ENCODE measurements at places on chromosomes 4 and X.

DNA sequence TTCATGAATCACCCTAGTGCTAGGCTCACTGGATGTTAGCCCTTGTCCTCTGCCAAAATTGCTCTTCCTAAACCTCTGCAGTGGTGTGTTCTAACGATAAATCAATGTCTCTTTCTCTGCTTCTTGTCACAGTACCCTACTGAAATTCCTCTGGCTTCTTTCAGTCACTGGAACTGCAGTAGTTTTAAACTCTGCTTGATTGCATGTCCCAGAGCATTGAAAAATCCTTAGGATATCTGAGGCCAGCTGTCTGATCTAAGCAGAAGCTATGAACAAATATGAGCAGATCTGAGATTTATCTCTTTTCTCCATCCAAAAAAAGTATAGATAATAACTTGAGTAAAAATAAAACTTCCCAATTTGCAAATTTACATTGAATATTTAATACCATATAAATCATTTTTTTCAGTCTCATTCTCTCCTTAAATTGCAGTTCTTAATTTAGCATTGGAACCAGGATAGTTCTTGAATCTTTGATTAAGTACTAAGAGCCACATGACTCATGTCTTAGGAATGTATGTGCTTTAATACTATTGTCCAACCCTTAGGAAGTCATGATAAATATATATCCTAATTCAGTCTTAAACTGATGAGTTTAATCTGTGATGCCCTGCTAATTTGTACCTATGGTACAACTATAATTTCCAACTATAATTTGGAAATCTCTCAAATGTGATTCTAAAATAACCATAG is 169.7 kb downstream of the PDHA2 start:
- H3K27ac ChIP-seq: no peak overlapping the region
- no peak for DNase-seq
- H3K4me1 ChIP-seq: no peaks in the 10 kb centered on the region
- no peak overlapping the region for H3K4me3 ChIP-seq
- H3K27me3 ChIP-seq: no peaks in the 10 kb centered on the region
- no peaks in the 10 kb centered on the region for H3K36me3 ChIP-seq

DNA sequence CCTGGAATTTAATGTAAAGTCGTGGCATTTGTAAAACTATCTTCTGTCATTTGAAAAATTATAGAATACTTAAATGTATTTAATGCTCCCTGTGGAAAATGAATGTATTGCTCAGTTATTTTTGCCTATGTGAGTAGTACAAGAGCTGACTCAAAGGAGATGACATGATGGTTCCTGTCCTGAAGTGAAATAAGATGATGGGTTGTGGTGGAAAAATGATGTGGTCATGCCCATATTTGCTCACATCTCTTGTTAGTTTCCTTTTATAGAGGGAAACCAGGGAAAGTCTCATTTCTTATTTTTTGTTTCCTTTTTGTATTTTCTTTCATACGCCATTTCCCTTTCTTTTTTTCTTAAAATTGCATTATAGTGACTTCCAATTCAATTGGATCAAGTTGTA is 23.7 kb downstream of the PLS3 start:
- no peaks in the 10 kb centered on the region for H3K27me3 ChIP-seq
- H3K36me3 ChIP-seq: no peaks in the 10 kb centered on the region
- DNase-seq: no peak
- H3K4me1 ChIP-seq: no peaks in the 10 kb centered on the region
- no peak overlapping the region for H3K27ac ChIP-seq

GRCh38 chrX:153662266-153662665 is 11.3 kb downstream of the PNCK start:
- H3K27me3 ChIP-seq: peaks cover 23% of the 10 kb centered on the region
- no peaks in the 10 kb centered on the region for H3K36me3 ChIP-seq
- no peak overlapping the region for H3K27ac ChIP-seq
- no peaks in the 10 kb centered on the region for H3K4me1 ChIP-seq

DNA sequence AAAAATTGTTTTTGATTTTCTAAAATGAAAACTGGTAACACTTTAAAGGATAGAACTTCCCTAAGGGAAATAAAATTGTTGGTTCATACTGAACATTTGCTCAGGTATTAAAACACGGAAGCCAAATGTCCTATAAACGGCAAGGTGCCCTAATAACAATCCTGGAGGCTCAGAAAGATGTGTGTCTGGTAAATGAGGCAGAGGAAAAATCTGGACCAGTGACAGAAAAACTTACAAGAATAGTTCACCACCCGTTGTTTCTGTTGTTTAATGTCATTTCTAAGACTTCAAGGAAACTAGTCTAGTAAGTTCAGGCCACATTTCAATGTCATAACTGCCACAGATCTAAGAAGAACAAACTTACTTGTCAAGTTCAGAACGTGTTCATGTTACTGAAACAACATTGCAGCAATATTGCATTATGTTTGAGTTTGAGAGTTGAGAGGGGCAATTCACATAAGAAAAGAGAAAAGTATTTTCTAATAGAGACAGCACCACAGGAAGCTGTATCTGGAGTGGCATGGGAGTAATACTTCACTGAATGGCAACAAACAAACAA is 476.6 kb downstream of the GRXCR1 start:
- H3K27ac ChIP-seq: no peak overlapping the region
- H3K27me3 ChIP-seq: no peaks in the 10 kb centered on the region
- H3K4me1 ChIP-seq: no peaks in the 10 kb centered on the region
- H3K36me3 ChIP-seq: no peaks in the 10 kb centered on the region
- DNase-seq: no peak
- H3K4me3 ChIP-seq: no peak overlapping the region

All from endodermal cell (in vitro differentiated cells).